Stimulated activated CD8-positive, alpha-beta memory T cell treated with anti-CD3 and anti-CD28 coated beads, Interleukin-15, amount 100 ng/mL, for 1 hour (primary cell): ENCODE measurements at places on chromosomes 6 and 20.

- DNase-seq, result no peak
Observed at GRCh38 chr6:82365016-82365795, 1.6 kb downstream of the TPBG start.

GRCh38 chr6:77036400-77036799, 426.9 kb downstream of the HTR1B start:
- no peak for DNase-seq

- no peak for DNase-seq
Observed at GRCh38 chr20:34210271-34210670, 31.0 kb upstream of the ASIP start.

- DNase-seq, result no peak
Observed at GRCh38 chr6:156689656-156690055, 87.5 kb upstream of the ARID1B start.

GRCh38 chr20:48698507-48699267, 129.1 kb downstream of the PREX1 start:
- no peak for DNase-seq

- DNase-seq, result no peak
Observed at GRCh38 chr20:37072293-37073196, 23.3 kb downstream of the RBL1 start.

GRCh38 chr6:2810092-2810671, 31.5 kb downstream of the SERPINB1 start:
- DNase-seq, result no peak

- DNase-seq, result no peak
Observed at GRCh38 chr6:11732036-11732631, 46.5 kb downstream of the ADTRP start.

DNA sequence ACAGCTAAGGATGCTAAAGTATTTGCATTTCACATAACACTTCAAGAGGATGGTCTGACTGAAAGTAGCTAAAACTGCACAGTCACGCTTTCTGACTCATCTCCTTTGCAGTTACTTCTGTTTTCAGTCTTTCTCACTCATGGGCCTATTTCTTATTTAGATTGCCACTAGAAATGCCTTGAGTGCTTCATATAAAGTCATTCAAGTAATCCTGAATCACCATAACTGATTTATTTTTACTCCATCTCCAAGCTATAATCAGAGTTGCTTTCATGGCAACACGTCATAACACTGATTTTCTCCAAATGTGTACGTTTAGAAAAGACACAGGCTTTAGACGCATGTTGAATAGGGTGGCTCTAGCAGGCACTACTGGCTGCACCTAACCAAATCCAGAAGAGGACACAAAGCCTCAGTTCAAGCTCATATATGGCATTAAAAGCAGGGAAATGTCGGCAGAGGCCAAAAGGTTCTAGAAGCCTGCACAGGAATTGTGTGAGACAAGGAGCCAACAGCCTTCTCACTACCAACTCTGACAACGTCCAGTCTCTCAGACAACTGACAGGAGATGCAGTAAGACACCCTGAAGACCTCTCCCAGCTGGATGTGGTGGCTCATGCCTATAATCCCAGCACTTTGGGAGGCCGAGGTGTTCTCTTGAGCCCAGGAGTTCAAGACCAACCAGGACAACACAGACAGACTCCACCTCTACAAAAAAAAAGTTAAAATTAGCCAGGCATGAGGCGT, 64.1 kb upstream of the BEND6 start:
- no peak for DNase-seq

- no peak for DNase-seq
Observed at GRCh38 chr20:13009682-13010406, 1.1 kb downstream of the SPTLC3 start.

- no peak for DNase-seq
Observed at GRCh38 chr6:157632821-157633220, 190.2 kb upstream of the SNX9 start.

DNA sequence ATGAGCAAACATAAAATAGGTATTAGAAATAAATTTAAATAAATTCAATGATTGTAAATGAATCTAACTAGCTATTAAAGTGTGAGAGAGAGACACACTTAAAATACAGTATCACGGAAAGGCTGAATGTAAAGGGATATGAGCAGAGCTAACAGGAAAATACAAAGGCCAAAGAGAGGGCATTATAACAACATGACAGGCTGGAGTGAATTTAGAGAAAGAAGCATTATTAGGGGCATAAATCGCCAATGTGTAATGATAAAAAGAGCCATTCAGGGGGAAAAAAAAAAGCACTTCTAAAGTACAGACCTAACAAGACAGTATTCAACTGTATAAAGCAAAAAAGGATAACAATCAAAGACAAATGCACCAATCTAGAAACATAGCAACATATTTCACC, 28.1 kb downstream of the DACT2 start:
- DNase-seq, result no peak

- peak; percentile 36 for DNase-seq
Observed at GRCh38 chr6:34671801-34672656, 24.5 kb downstream of the ILRUN start.

- DNase-seq, result no peak
Observed at GRCh38 chr6:71349395-71349794, 60.8 kb downstream of the OGFRL1 start.
